ENCODE measurements at places on chromosomes 12 and 14.
A peak's percentile ranks its signal among the peaks of the same experiment; 100 is the strongest.

DNA sequence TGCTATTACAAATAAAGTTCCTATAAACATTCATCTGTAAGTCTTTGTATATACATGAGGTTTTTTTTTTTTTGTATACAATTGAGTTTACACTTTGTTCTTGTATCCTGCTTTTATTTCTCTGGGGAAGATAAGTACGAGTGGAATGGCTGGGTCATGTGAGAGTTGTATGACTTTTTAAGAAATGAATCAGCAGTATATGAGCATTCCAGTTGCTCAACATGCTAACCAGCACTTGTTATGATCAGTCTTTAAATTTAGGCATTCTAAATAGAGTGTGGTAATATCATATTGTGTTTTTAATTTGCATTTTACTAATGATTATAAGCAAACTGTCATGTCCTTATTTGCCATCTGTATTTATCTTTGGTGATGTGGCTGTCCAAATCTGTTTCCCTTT lies 44.7 kb upstream of the AMIGO2 start:
- no peaks in the 10 kb centered on the region for H3K27me3 ChIP-seq

- no peaks in the 10 kb centered on the region for H3K4me1 ChIP-seq
- no peak overlapping the region for H3K4me3 ChIP-seq
- peak; percentile 29 for DNase-seq
- no peak overlapping the region for H3K27ac ChIP-seq
- H3K27me3 ChIP-seq, result no peaks in the 10 kb centered on the region
- H3K36me3 ChIP-seq, result no peaks in the 10 kb centered on the region
Measured at GRCh38 chr12:97404543-97404942, 58.1 kb upstream of the RMST start.

DNA sequence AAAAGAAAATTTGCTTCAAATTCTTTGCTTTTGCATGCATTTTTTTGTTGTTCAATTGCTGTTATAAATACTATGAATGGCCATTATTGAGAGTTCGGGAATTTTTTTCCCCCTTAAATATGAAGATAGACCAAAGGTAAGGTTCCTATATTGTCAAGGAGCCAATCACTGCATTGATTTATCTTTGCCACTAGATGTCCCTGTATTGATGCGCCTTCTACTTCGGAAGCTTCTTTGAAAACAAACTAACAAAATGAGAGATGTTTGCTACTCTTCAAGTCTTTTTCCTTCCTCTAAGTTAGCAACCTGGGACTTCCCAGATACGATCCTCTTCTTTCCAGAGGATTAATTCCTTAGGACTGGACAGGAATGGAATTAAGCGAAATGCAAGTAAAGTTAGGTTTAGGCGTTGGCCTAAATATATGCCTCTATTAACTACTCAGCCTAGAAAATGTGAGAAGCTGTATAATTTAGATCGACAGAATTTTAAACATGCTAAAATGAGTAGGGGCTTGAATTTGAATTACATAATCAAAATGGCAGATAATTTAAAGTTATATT lies 318.1 kb downstream of the AEBP2 start:
- H3K36me3 ChIP-seq, result no peaks in the 10 kb centered on the region
- DNase-seq, result no peak
- no peaks in the 10 kb centered on the region for H3K27me3 ChIP-seq
- no peaks in the 10 kb centered on the region for H3K4me1 ChIP-seq
- H3K27ac ChIP-seq, result no peak overlapping the region

GRCh38 chr12:71237128-71237527 lies 79.3 kb upstream of the TSPAN8 start:
- H3K27me3 ChIP-seq, result no peaks in the 10 kb centered on the region
- no peak for DNase-seq
- no peak overlapping the region for H3K27ac ChIP-seq
- no peaks in the 10 kb centered on the region for H3K36me3 ChIP-seq

- peaks cover 5% of the 10 kb centered on the region for H3K36me3 ChIP-seq
- H3K4me3 ChIP-seq, result no peak overlapping the region
- H3K4me1 ChIP-seq, result no peaks in the 10 kb centered on the region
- no peak for DNase-seq
Measured at GRCh38 chr12:66024949-66025348, 105.6 kb downstream of the LLPH start.

GRCh38 chr12:118358612-118359540 lies 13.8 kb downstream of the TAOK3 start:
- peaks cover 40% of the 10 kb centered on the region for H3K4me1 ChIP-seq
- peak overlapping the region; percentile 1 for H3K27ac ChIP-seq
- H3K4me3 ChIP-seq, result no peak overlapping the region
- H3K36me3 ChIP-seq, result no peaks in the 10 kb centered on the region
- H3K27me3 ChIP-seq, result no peaks in the 10 kb centered on the region
- no peak for DNase-seq

GRCh38 chr14:79275292-79275655 lies 936.0 kb downstream of the DIO2 start:
- no peak overlapping the region for H3K27ac ChIP-seq
- no peak overlapping the region for H3K4me3 ChIP-seq
- no peak for DNase-seq

DNA sequence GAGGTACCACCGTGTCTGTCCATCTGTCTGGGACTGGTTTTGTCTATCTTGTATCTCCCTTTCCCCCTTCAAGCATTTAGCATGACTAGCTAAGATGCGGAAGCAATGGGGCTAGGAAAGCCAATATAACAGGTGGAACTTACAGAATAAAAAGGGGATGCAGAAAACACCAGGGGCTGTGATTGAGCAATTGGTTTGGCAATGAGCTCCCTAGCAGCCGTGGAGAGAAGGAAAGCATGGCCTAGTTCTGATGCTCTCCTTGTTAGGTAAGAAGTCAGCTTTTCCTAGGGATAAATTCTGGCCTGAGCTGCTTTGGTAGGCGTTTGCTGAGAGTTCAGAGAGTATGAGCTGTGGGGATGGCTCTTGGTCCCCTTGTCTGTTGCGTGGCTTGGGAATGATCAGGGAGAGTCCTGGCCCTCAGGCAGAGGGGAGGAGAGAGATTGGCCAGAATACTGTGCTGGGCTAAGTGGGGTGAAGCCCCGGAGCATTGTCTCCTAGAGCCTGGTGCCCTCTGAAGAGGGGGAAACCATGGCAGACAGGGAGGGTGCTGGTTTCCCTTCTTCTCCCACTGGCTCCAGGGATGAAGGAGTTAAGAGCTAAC lies 7.1 kb downstream of the SETD1B start:
- H3K4me1 ChIP-seq, result peaks cover 32% of the 10 kb centered on the region
- no peaks in the 10 kb centered on the region for H3K36me3 ChIP-seq
- H3K4me3 ChIP-seq, result no peak overlapping the region
- no peaks in the 10 kb centered on the region for H3K27me3 ChIP-seq
- no peak overlapping the region for H3K27ac ChIP-seq

DNA sequence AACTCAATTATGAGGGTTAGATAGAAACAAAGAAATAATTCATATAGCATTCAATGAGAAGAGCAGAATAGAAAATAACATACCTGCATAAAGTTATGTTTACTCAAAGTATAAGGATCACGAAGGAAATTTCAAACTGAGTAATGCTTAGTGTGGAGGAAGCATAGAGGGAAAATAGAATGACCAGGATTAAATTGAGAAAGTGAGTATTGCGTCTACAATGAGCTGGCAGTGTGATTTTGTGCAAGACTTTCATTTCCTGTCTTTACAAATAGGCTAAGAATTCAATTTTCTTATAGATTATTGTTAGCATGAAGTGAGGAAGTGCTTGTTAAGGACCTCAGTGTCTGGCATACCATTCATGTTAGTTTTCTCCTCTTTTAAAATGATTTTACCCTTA lies 12.0 kb downstream of the ADGRD1 start:
- H3K27me3 ChIP-seq, result no peaks in the 10 kb centered on the region
- DNase-seq, result no peak
- H3K36me3 ChIP-seq, result no peaks in the 10 kb centered on the region
- H3K4me1 ChIP-seq, result no peaks in the 10 kb centered on the region
- no peak overlapping the region for H3K27ac ChIP-seq
- no peak overlapping the region for H3K4me3 ChIP-seq

Measured in adrenal gland (tissue), 19 donors.